ENCODE measurements at places on chromosomes 2 and 18.
A peak's percentile ranks its signal among the peaks of the same experiment; 100 is the strongest.

GRCh38 chr2:42969231-42970150 is 177.1 kb upstream of the HAAO start:
- no peak for DNase-seq

- no peak for DNase-seq
Observed at GRCh38 chr2:226892729-226893128, 56.9 kb downstream of the RHBDD1 start.

GRCh38 chr2:204027091-204027490 is 90.5 kb downstream of the ICOS start:
- no peak for DNase-seq

- no peak for DNase-seq
Observed at GRCh38 chr2:3751251-3751650, 47.9 kb downstream of the DCDC2C start.

GRCh38 chr2:1985571-1985970 is 241.3 kb upstream of the PXDN start:
- DNase-seq, result no peak

DNA sequence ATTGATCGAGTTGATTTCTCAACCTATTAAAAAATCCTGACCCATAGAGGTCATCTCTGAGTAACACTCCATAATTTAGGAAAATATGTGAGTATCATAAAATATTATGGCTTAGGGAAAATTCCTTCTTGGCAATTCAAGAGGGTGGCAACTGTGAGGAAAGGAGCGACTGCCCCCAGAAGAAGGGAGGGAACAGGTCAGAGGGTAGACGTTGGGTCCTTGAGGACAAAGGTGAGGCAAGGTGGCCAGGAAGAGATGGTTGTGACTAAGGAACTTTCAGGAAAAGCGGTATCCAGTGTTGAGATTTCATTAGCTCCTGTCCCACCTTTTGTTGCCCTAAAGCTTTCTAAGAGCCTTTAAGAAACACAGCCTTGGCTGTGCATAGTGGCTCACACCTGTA is 10.5 kb upstream of the AGAP1 start:
- DNase-seq, result no peak

DNA sequence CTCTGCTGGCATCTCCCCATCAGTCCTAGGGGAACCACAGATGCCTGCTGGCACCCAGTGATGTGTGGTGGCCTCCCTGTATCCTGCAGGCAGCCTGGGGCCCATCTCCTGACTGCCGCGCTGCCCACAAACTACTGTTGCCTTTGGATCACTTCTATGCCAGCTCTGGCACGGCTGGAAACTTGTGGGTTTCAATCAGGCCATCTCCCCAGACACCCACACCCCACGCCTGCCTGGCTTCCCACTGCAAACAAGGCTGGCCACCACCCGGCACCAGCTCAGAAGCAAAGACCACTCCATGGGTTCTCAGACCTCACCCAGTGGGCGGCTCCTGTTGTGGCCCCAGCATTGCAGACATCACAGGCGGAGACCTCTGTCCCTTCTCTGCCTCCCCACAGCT is 15.1 kb upstream of the TPO start:
- no peak for DNase-seq

DNA sequence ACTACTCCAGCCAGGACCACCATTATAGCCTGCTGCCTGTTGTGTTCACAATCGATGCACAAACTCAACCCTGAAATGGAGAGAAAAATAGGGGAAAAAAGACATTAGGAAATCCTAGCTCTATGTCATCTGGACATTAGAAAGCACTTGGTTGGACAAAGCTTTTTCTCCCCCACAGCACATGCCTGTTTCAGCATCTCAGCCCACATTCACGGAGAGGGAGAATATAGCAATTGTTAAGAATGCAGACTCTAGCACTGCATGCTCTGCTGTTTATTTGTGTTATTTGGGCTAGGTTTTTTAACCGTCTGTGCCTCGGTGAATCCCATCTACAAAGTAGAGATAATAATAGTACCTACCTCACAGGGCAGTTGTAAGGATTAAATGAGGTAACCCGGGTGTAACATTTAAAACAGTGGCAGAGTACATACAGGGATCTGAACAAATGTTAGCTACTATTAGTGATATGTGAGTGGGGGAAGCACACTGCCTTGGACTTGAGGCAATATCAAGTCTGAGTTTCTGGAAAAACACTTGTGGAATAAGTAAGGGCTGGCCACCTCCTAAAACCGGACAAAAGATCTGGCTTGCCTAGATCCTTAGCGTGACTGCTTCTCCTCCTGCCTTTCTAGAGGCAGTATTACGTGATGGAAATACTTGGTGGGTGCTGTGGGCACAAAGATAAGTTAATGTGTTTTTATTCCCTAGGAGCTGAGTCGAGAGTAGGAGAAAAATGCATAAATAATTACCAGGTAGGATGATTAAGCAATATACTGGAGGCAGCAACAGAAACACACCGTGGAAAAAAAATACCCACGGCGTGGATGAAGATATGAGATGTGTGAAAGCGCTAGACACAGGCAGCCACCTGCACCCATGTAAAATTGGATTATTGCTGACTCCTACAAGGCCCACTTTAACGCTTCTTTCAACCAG is 1.0 kb upstream of the PPP1CB start:
- peak; percentile 20 for DNase-seq

GRCh38 chr18:34744569-34744968 is 34.5 kb downstream of the DTNA start:
- no peak for DNase-seq

GRCh38 chr2:234601213-234601612 is 104.3 kb upstream of the ARL4C start:
- DNase-seq, result no peak

- DNase-seq, result no peak
Observed at GRCh38 chr2:201618744-201619662, 24.3 kb downstream of the TMEM237 start.

- DNase-seq, result no peak
Observed at GRCh38 chr2:161681046-161681445, 56.8 kb downstream of the SLC4A10 start.

- no peak for DNase-seq
Observed at GRCh38 chr2:207681431-207681830, 30.0 kb upstream of the CCNYL1 start.

DNA sequence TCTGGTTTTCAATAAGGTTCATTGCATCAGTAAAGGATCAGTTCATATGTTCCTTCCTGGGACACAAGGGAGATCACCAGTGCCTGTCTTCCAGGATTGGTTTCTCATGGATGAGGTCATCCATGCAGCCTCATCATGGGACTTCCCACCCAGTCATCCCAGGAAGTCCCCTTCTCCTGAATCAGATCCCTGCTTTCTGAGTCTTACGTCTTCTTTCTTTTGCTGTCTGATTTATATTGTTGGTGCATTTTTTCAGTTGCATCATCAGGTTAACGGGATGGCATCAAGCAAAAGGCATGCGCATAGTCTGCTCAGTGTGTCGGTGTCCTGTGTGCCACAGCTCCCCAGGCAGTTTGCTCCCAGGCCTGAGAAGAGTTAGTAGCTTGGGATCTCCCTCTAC is 105.9 kb downstream of the SOX11 start:
- no peak for DNase-seq

DNA sequence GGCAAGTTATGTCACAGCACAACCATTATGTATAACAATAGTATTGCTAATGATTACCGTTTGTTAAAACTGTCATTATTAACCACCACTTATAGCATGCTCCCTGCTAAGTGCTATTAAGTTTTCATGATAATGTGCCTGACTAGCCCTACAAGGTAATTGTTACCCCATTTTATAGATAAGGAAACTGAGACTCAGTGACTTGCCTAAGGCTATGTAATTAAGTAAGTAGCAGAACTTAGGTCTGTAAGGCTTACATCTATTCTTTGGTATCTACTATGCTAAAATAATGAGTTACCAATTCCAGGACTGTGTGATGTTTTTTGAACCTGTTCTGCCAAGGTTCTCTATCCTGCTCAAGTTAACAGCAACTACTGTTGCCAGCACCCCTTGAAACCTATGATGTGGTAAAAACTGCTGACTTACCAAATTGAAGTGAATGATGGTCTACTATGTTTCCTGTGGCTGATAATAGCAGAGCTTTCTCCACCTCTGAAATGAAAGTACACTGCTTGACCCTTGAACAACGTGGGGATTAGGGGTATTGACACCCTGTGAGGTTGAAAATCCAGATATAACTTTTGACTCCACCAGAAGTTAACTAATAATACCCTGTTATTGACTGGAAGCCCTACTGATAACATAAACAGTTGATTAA is 18.2 kb downstream of the ACVR2A start:
- DNase-seq, result no peak

DNA sequence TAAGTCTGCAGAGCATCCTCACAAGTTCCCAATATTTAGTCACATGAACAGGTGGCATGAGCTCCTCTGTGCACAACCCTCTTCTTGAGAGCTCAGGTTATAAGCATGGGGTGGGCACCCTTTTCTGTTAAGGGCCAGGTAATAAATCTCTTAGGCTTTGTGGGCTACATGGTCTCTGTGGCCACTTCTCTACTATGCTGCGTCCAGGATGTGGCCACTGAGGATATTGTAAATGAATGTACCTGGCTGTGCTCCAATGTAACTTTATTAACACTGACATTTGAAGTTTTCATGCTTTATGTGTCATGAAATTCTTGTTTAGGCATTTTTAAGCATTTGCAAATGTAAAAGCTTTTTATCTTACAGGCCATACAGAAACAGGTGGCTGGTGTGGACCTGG is 116.8 kb upstream of the ST6GAL2 start:
- DNase-seq, result no peak

- peak; percentile 40 for DNase-seq
Observed at GRCh38 chr2:209960676-209961630, 41.5 kb upstream of the RPE start.

DNA sequence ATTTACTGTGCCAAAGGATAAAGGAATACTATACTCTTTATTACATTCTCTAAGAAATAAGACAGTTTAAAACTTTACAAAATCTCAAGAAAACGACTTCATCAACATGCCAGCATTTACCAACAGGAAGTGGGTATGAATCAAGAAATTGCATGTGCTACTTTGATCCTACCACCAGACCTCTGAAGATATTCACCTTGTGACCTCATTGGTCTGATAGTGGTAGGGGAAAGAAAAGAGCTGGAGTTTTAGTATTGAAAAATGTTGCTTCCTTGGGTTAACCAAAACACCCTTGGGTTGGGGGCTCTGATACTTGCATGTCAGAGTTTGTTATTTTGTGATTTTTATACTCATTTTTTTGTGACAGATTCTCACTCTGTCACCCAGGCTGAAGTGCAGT is 84.1 kb upstream of the LPIN2 start:
- DNase-seq, result no peak

DNA sequence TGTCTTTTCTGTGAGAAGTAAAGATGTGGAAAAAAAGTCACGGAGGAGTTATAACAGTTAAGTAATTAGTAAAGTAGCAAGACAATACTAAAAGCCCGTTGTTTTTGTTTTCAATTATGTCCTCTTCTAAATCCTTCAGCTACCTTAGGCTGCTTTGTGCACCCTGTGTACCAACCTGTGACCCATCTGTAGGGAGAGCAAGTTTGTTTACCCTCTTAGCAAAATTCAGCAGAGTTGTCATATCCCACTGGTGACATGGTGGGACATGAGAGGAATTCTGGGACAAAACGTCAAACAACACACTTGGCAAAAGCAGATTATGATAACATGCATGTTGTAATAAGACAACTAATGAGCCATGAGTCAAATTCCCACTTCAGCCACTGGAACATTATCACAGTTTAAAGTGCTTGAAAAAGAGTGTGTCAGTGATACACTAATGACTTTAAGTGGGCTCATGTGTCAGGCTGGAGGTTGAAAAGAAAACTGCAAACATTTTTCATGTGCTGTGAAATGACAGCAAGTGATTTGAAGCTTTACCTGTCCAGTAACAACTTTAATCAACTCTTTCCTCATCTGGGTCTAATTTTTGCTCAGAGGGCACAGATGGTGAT is 392.8 kb upstream of the ACVR2A start:
- no peak for DNase-seq

GRCh38 chr2:137969418-137969765 is 5.1 kb downstream of the HNMT start:
- DNase-seq, result no peak

DNA sequence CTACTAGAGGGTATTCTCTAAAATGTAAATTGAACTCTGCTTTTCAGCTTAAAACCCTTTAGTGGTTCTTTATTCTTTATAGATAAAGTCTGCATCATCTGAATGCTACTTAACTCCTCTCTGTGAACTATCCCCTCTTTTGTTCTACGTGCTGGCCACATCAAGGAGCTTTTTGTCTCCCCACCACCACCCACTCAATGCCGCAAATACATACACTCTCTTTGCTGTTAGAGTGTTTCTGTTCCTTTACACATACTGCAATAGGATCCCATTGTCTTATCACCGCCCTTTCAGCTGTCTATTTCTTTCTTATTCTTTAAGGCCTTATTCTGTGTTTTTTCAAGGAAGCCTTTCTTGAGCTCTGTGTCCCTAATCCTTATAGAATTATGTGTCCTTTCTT is 83.3 kb downstream of the EML4 start:
- DNase-seq, result no peak

DNA sequence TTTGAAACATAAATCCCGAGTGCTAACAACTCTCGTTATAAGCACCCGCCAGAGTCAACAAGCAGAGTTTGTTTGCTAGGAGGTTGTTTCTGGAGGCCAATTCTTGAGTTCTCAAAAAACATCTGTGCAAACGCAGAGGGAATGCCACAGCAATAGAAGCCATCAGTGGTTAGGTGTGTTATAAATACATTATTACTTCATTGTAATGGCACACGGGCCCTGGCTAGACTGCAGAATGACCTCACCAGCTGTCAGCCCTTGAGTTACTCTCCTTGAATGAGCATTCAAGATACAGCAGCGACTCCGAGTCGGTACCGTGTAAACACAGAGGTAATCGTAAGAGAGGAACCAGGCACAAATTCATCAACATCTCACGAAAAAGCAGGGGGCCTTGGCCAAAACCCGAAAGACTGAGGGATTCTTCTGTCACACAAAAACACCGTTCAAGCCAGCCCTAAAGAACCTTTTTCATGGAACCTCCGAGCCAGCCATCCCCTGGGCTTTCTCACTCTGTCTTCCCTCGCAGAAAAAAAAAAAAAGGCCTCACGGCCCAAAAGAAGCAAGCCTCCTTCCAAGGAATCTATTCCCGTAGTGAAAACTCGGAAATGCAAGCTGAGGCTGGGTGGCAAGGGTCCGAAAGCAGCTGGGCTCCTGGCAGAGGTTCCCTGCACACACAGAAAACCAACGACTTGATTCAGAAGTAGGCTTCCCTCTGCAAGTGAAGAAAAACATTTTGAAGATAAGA is 133.7 kb upstream of the MEIS1 start:
- no peak for DNase-seq
